HT1080 (cell line): ENCODE measurements at places on chromosomes 1 and 21. TPM values are rescaled to one million over a fixed set of nuclear protein-coding genes. Genes with fewer than 3 reads are reported as not detected.

- no peak for DNase-seq
These were observed 1018.5 kb downstream of the ADGRL2 start for GRCh38 chr1:82819234-82819633.

Gene AMY1B
- not detected in 2 replicates for total RNA-seq

DNA sequence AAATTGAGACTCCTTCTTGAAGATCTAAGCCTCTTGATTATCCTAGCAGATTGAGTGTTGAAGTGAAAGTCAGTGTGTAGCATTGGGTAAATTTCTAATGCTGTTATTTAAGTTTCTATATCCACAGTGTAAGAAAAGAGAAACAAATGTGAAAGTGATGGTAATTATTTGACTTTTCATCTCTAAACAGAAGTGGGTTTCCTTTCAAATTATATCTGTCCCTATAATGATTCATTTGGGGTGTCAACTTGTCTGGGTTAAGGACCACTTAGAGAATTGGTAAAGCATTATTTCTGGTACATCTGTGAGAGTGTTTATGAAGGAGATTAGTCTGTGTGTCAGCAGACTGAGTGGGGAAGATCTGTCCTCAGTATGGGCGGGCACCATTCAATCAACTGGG is 133.0 kb upstream of the HMCN1 start:
- DNase-seq, result no peak

Gene VAV3
- total RNA-seq, result 3.7 and 5.7 TPM in 2 replicates

DNA sequence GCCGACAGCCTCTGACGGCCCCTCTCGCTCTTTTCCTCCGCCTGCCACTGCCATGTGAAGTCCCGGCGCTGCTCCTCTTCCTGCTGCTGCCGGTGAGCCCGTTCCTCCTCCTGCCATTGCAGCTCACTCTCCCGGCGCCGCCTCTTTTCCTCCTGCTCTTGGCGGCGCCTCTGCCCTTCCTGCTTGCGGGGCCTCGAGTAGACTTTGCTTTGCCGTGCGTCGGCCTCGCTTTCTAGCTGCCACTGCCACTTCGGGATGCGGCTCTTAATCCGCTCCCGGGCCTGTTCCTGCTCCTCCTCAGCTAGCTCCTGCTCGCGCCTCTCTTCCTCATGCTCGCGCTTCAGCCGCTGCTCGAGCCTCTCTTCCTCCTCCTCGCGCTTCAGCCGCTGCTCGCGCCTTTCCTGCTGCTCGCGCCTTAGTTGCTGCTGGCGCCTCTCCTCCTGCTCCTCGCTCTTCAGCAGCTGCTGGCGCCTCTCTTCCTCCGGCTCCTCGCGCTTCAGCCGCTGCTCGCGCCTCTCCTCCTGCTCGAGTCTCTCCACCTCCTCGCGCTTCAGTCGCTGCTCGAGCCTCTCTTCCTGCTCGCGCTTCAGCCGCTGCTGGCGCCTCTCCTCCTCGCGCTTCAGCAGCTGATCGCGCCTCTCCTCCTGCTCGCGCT is 4.3 kb downstream of the TCHH start:
- peak; percentile 59 for DNase-seq

Gene REG4
- 0.06 and 0.37 TPM in 2 replicates for total RNA-seq

GRCh38 chr1:6280761-6281451 is 20.0 kb upstream of the GPR153 start:
- DNase-seq, result no peak

Gene GBP6
- total RNA-seq, result not detected in 2 replicates

Gene PPM1J
- 0.27 and 0.59 TPM in 2 replicates for total RNA-seq

Gene SPRR2B
- total RNA-seq, result not detected in 2 replicates

GRCh38 chr1:25065321-25065721 is 135.2 kb upstream of the RUNX3 start:
- DNase-seq, result no peak

DNA sequence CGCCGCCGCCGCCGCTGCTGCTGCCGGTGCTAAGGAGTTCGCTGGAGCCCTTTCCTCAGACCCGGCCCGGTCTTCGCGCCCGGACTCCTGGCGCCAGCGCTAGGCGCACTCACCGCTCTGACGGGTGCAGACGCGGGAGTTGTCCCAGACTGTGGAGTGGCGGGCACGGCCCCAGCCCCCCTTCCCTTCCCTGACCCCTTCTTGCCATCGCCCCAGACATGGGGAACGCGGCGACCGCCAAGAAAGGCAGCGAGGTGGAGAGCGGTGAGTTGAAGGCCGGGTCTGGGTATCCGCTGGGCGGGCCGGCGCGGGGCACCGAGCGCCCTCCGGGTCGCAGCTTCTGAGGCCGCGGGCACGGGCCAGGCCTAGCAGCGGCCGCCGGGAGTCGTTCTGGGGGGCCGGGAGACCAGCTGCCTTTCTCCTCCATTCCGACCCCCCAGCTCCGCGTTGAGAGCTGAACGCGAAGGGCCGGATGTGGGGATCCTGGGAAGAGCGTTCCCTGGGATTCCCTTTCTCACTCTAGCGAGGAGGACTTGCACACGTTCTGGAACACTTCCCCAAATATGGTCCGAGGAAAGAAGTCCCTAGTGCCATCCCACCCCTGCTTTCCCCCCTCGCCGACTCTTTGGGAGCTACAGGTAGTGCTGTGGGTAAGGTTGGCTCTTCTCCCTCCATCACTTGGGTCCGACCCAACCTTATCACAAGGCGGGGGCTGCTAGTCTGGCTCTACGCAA is 65.8 kb upstream of the PRKACB start:
- DNase-seq, result peak; percentile 48

DNA sequence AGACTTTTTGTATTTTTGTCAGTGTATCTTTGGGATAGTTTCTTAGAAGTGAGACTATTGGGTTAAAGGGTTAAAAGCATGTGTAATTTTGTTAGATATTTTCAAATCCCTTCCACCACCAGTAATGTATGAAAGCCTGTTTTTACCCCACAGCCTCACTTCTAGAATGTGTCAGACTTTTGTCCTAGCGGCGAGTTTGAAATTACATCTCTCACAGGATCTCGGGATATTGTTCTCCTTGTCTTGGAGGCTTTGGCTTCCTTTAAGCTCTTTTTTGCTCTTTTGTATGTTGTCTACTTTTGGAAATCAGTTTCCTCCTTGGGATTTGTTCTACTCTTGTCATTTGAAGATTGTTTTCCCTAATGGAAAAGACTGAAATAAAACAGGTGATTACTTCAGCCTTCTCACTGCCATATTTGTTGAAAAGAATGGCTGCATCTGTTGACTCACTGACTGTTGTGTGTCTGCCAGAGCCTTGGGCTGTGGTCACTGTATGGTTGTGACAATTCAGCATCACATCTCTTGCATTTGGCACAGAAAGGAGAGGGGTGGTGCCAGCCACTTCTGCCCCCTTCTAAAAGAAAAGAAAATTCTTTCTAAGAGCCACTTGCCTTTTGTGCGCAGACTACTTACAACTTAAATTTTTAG is 22.6 kb downstream of the ST3GAL3 start:
- DNase-seq, result no peak

- no peak for DNase-seq
These were observed 192.4 kb upstream of the CSF3R start for GRCh38 chr1:36675106-36675505.

Gene CDCA8
- 29.3 and 38.4 TPM in 2 replicates for total RNA-seq

Gene FCGR1A
- total RNA-seq, result not detected in 2 replicates

GRCh38 chr1:153805042-153805745 is 30.0 kb downstream of the SLC27A3 start:
- peak; percentile 81 for DNase-seq

GRCh38 chr1:62384276-62385005 is 52.4 kb upstream of the USP1 start:
- no peak for DNase-seq

Gene RGS5
- 1.8 and 8.6 TPM in 2 replicates for total RNA-seq

GRCh38 chr1:247357052-247357780 is 25.5 kb upstream of the ZNF496 start:
- no peak for DNase-seq

Gene SLC6A17
- total RNA-seq, result not detected in 2 replicates

Gene HUNK
- total RNA-seq, result not detected in 2 replicates

Gene TRIM62
- 1.5 and 2.7 TPM in 2 replicates for total RNA-seq

DNA sequence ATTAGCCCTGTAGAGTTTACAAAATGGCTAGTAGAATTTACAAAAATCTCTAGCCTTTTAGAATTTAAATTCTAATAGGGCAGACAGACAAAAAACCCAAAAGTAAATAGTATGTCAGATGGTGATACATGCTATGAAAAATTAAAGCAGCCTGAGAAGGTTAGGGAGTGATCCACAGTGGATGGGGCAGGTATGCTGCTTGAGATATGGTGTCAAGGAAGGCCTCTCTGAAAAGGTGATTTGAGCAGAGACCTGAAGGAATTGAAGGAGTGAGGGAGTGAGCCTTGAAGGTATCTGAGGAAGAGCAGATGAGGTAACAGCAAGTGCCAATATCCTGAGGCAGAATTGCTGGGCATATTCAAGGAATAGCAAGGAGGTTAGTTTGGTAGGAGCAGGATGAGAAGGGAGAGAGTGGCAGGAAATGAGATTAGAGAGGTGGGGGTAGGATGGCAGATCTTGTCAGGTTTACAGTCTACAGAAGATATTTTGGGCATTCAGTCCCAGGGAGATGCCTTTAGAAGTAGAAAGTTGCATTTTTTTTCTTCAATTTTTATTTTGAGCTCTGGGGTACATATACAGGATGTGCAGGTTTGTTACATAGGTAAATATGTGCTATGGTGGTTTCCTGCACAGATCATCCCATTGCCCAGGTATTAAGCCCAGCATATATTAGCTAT is 40.8 kb upstream of the DPH5 start:
- DNase-seq, result no peak

Gene UBE2U
- total RNA-seq, result not detected in 2 replicates

Gene TEDDM1
- not detected in 2 replicates for total RNA-seq

Gene GJA9
- not detected in 2 replicates for total RNA-seq

DNA sequence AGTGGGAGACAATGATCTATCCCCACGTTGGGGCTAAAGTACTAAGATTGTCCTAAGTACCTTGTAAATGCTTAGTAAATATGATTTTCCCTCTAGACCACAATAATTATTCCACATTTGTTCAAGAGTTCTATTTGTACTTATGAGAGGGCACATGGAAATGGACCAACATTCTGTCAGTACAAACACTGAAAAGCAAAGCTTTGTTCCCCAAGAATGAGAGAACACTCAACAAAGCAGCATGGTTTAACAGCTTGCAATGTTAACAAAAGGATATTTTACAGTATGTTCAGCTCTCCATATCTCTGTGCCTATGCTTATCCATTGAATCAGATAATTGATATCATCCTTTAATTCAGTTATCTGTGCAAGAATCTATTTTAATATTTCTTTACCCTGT is 35.4 kb downstream of the RBM11 start:
- no peak for DNase-seq

Gene LY9
- not detected in 2 replicates for total RNA-seq

- DNase-seq, result no peak
These were observed 40.1 kb downstream of the CAMSAP2 start for GRCh38 chr1:200778766-200779165.

DNA sequence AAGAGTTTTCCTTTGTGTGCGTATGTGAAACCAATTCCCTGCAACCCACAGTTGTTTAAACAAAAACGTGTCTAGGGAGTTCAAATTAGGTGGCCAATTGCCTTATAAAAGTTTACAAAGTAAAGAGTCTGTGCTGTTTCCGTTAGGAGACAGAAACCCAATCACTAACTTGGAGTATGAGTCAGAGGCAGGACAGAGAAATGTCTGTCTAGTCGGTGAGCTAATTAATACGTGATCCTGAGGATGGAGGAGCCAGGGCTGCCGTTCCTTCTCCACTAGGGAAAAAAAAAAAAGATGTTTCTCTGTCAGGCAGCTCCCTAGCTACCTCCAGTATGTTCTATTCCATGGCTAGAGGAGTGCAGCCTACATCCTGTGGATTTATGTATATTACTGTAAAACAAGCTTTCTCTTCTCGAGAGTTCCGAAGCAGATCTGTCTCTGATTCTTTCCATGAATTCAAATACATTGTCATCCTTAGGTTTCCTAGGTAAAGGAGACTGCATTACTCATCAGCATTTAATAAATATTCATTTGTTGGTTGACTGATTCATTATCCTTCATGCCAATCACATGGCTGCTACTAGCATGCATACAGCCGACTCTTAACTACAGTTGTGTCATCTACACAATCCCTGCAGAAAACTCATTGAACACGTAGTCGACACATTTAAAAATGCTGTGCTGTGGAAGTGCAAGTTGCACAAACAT is 430.6 kb downstream of the KIF26B start:
- DNase-seq, result peak; percentile 89
